ENCODE measurements at places on chromosomes 3 and 15.

DNA sequence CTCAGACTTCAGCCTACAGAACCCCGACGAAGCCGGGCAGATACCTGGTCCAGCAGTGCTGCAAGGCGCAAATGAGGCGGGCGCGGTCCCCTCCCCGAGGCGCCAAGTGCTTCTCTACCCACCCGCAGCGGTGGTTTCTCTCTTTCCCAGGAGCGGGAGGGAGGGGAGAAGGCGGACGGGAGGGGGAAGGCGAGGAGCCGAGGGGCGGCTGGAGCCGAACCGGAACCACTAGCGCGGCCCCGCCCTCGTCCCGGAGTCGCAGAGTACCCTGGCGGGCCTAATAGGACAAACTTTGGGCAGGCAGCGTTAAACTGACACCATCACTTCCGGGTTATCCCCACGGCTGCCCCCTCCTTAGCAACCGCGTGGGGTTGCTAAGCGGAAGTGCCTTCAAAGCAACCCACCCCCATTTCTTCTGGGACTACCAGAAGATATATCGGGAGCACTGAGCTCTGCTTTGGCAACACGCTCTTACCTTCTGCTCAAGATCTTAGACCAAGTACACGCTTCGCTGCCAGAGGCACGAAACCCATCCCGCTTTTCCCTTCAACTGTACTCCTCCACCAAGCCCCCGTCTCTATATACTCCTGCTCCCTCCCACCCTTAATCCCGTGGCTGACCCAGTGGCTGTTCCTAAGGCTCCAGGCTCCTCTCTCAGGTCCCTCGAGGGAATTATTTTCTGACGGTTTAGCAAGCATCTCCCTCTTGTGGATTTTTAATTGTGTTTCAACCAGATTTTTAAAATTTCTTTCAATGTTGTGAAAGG is at the start of gene CSNK1G1:
CSNK1G1 (minus strand) TSS at position 230 of the 766 bp plus-strand sequence. CDS start 55,674 bp downstream, outside the sequence.
- peak; percentile 98 for DNase-seq

- DNase-seq, result no peak
Measured at GRCh38 chr3:13023971-13024764, 49.1 kb downstream of the IQSEC1 start.

GRCh38 chr3:133295944-133296917 is 103.6 kb upstream of the BFSP2 start:
- no peak for DNase-seq

DNA sequence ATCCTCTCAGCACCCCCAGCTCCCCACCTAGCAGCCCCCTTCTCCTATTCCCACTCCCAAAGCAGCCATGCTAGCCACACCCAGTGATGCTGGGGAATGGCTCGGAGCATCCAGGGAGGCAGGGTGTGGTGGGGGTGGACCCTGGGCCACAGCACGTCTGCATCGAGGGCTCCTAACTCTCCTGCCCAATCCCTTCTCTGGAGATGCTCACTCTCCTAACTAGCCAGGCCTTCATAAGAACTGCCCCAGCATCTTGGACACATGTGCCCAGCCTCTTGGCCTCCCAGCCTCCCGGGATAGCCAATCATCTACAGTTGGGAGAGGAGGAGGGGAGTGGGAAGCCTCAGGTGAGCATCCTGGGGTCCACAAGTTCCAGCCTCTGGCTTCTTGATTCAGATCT is 2.7 kb downstream of the PCBP4 start:
- DNase-seq, result no peak

GRCh38 chr3:119810018-119810435 is 28.1 kb downstream of the NR1I2 start:
- DNase-seq, result peak; percentile 28

DNA sequence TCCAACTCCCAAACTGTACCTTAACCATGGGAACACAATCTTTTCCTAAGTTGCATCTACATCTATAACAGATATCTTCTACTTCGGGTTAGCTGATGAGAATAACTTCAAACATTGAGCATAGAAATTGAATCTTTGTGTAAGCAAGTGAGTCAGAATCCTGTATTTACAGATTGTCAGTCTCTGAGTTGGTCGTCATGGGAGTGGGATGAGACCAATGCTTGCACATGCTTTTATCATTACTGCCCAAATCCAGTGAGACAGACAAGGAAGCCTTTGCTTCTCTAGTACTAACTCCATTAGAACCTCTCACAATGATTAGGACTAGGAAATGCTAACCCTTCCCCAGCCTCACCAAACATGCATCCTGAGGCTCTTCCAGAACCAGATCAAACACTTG is 587.1 kb upstream of the ZNF717 start:
- DNase-seq, result no peak

DNA sequence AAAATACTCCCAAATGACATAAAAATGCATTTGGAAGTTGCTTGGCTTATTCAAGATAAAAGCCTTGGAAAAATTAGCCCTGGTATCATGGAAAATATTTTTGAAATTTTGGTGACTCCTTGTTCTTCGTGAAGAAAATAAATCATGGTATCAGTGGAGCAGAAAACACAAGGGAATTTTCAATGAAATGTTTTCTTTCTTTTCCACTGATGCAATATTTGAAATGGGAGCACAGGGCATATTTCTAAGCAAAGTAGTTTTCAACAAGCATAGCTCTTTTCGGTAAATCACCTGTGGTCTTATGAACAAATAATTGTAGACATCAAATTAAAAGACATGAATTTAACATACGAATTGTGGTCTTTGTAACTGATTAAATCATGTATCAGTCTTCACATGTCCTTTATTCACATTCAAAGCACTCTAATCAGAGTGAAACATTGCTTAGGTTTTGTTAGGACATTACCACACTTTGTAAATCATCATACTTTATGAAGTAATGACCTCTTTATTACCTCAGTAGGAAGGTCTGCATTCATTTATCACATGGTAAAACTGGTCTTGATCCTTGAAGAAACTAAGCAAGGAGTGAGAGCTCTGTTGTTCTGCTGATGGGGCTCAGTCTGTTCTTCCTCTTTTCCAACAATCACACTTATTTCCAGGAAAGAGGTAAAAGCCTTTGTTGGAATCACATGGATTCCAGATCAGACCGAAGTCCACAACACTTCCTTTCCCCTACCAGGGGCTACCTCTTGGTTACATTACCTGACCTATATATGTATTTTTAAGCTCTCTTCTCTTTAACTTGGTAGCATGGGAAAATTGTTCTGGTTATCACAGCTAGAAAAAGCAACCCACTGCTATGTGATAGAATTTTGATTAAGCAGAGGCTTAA is 413.5 kb upstream of the THBS1 start:
- DNase-seq, result no peak

DNA sequence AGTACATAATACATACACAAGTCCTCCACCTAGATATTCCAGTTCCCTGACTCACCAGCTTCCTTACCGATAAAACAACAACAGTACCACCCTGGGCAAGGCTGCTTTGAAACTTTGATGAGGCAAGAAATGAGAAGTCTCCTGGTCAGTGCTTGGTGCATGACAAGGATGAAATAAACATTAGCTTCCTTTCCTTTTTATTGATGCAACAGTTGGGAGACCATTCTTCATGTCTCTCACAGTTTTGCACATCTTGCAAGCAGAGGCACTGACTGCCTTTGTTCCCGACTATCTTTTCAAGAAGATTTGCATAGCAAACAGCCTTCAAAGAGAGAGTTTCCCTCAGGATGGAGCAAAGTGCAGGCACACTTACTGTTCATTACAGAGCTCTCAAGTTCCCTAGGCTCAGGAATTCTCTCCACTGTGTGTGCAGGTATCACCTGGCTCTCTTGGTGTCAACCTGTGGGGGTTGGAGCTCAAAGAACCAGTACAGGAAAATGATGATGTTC is 65.2 kb downstream of the MYLK start:
- no peak for DNase-seq

- no peak for DNase-seq
Measured at GRCh38 chr3:42269647-42270046, 3.7 kb upstream of the CCK start.

DNA sequence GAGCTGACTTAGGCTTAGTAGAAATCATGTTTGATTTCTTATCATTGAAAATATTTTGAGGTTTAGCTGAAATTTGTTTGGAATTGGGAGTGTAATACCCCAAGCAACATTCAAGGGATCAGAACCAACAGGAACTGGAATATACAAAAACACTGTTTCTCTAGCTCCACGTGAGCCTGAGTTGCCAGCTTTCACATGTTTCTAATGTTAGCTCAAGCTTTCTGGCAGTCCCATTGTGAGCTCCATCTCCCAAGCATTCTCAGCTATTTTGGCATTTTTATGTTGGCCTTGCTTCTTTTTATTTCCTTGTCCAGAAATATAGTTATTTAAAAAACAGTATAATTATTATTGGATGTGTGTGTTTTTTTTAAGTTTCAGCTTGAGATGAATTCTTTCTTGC is 427.1 kb upstream of the DPH6 start:
- DNase-seq, result no peak

GRCh38 chr3:102530415-102531181 is 95.8 kb downstream of the ZPLD1 start:
- DNase-seq, result no peak

GRCh38 chr3:133457025-133457424 is 57.2 kb downstream of the BFSP2 start:
- DNase-seq, result no peak

DNA sequence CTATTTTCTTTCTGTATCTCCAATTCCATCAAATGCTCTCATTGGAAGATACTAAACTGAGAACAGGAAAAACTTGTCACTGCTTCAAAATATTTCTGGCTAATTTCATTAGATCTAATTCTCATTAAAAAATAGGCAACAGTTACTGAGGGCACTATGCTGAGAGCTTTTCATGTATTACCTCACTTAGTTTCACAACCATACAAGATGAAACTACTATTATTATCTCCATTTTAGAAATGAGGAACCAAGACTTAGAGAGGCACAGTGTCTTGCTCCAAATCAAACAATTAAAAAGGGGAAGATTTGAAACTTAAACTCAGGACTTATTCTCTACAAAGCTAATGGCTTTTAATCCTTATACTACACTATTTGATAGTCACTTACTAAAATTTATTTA is 7.2 kb upstream of the OTOL1 start:
- DNase-seq, result peak; percentile 71

GRCh38 chr3:25291481-25291905 is 136.6 kb upstream of the RARB start:
- no peak for DNase-seq

- no peak for DNase-seq
Measured at GRCh38 chr15:85473455-85473854, 93.1 kb downstream of the AKAP13 start.

DNA sequence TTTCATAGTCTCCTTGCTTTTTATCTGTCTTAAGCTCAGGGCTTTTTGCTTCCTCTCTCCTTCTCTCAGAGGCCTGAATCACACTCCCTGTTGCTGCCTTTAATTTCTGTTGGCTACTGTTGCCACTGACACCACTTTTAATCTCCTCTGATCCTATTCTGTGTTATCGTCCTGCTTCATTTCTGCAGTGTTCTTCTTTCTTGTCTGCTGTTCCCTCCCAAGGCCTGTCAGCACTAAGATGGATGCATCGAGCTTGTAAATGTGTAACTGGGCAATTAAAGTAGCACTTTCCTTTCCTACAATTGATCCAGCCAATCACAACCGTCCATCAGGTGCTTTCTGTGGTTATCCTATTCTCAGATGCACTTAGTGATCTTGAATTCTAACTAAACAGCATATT is 71.3 kb upstream of the VEPH1 start:
- no peak for DNase-seq

DNA sequence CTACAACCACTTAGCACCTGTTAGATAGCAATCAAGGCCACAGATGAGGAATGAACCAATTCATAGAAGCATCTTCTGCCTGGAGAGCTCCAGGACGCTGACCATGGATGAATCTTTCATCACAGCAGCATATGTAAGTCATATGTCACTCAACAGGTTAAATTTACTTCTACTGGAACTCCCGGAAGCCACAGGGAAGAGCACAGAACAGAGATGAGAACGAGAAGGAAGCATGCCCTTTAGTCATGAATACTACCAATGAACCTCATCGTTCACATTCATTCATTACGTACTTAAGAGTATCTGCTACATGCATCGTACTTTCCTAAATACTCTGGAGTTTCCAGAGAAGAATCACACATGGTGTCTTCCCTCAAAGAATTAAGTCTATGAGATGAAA is 192.8 kb downstream of the STT3B start:
- DNase-seq, result no peak

GRCh38 chr15:85865070-85865684 is 70.5 kb upstream of the KLHL25 start:
- peak; percentile 6 for DNase-seq

GRCh38 chr3:40557575-40558161 is 32.9 kb downstream of the ZNF621 start:
- DNase-seq, result no peak

DNA sequence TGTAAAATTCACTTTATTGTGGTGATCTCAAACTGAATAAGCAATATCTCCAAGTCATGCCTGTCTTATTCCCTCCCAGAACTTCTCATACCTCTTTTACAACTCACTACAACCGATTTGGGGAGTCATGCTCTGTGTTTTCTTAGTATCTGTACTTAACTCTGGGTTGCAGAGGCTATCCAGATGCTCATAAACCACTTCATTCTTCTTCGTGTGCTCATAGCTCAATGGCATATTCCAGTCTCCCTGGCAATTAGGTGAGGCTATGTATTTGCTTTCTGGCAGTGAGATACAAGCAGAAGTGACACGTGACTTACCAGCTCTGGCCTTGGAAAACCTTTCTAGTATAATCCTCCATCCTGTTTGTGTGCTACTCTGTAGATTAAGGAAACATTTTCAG is 360.9 kb downstream of the ZNF385D start:
- no peak for DNase-seq

GRCh38 chr15:99368743-99369142 is 117.5 kb downstream of the LRRC28 start:
- no peak for DNase-seq

DNA sequence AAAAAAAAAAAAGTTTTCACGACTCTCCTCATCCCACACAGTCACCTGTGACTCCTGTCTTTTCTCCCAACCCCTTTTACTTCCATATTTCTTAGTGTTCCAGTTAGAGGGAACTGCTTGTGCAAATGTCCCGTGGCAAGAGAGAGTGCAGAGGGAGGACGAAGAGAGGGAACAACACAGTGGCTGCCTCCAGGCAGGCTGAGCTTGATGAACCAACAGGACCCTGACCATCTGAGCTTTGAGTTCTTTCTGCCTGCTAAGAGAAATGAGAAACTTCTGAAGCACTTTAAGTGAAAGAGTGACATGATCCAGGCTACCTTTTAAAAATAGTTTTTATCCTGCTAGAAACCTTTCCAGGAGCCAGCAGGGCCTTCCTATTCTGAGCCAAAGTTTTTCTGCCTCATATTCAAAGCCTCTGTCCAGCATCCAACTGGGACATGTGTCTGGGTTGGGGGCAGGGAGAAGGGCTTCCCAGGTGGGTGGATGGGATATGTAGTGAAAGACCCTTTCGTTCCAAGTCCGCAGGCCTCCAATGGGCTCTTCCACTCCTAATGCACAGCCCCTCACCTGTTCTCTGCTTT is 239.9 kb downstream of the OPA1 start:
- no peak for DNase-seq

DNA sequence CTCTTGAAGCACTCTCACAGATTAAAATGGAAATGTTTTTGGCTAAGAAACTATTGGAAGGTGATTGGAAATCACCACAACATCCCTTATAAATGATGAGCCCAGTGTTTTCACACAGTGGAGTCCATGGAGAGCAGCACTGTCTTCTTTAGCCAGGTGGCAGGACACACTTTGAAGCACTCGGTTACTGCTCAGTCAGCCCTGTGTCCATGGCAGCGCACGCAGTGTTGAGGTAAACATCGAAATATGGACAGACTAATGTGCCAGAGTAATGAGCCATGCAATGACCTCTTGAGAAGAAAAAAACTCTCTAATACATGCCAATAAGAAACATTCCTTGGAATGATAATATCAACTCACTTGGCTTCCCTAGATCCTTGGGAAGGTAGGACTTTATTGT is 66.6 kb downstream of the TGFBR2 start:
- no peak for DNase-seq

- DNase-seq, result no peak
Measured at GRCh38 chr3:83453056-83453455, 1505.7 kb upstream of the CADM2 start.

Measured in suppressor macrophage treated with lipopolysaccharide for 4 hours (primary cell).